ENCODE measurements at places on chromosomes 6 and 20. TPM values are rescaled to one million over a fixed set of nuclear protein-coding genes. Genes with fewer than 3 reads are reported as not detected.

DNA sequence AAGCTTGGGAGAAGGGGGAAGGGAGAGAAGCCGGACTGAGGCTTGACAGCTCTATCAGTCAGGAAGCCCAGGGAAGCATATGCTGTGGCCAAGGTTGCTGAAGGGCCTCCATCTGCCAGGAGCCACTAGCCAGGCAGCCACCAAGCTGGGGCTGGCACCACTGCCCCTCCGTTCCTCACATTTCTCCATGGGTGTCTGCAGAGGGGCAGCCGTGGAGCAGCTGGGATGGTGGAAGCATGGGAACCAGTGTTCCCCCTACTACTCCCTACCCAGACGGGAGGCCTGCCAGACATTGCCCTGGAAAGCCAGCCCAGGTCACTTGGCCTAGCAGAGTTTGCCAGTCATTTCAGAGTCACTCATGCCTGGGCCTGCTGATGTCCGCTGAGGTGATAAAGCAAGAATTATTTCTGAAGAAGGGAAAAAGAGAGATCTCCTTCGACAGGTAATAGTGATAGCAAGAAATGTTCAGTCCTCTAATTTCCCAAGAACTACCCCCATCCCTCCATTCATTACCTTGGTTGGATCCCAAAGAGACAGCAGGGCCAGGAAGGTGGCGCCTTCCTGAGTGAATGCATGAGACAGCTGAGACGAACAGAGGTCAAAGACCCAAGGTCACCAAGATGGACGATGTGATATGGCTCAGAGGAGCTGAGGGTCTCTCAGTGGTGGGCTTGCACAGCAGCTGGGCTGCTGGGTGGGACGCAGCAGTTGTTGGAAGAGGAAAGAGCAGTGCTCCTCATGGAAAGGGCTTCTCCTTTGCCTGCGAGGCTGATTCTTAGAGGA, 21.9 kb downstream of the SNPH start:
- no peak for DNase-seq

DNA sequence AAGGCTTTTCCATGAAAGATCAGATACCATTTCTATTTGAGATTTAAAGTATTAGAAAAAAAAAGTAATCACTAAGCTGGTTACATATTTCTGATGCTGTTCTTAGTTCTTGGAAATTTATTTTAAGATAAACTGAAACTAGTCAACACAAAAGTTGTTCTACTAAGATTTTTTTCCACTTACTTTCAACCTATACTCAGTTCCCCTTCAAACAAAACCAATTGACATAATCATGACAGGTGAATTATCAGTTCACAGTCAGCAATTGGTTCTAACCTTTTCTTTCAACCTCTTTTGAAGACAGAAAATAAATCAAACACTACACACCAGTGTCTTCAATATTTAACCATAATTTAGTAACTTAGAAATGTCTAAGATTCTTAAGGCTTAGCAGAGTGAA, 228.7 kb downstream of the KHDRBS2 start:
- DNase-seq = no peak

DNA sequence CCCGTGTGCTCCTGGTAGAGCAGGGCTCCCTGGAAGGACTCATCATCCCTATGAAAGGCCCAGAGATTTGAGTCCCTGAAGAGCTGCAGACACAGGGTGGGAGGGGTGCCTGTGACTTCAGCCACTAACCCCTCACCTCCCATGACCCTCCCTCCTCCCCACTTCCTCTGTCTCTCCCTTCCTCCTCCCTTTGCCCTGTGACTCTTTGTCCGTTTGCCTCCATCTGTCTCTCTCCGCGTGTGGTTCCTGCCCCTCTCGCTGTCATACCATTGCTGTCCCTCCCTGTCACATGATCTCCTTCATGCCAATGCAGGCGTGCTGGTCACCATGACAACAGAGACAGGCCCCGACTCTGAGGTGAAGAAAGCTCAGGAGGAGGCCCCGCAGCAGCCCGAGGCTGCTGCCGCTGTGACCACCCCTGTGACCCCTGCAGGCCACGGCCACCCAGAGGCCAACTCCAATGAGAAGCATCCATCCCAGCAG, 19.0 kb downstream of the EPB41L1 start:
- DNase-seq = no peak

DNA sequence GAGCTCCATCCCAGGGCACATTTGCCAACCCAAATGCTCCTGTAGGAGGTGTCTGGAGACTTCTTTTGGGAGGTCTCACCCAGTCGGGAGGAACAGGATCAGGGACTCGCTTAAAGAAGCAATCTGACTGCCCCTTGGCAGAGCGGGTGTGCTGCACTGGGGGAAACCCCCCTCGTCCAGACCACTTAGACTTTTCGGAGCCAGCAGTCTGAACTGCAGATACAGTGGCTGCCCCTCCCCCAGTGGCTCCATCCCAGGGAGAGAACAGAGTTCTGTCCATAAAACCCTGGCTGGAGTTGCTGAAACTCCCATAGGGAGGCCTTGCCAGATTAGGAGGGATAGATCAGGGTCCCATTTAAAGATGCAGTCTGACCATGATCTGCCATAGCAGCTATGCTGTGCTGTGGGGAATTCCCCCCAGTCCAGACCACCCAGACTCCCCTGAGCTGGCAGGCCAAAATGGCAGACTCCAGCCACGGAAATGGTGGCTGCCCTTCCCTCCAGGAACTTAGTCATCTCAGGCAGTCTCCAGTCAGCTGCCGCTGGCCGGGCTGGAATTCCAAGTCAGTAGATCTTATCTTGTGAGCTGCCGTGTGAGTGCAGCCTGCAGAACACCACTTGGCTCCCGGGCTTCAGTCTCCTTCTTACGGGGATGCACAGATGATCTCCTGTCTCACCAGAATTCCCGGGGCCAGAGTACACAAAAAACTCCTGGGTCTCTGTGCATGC, 278.1 kb upstream of the SASH1 start:
- DNase-seq = no peak

DNA sequence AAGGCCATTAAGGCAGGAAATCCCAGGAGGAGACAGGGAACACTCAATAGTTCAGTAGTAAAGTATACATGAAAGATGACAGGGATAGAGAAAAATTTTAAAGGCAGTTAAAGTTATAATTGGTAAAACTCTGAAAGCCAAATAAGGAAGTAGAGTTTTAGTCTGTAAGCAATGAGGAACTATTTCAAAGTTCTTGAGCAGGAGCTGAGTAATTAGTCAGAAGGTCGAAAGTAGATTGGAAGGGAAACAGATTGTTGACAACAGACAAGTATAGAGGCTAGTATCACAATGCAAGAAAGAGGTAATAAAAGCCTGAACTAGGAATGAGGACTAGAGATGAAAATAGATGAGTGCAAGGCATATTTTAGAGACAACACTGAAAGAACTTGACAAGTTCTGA, 150.3 kb downstream of the CDK19 start:
- no peak for DNase-seq

The KIF25 gene
- not detected for total RNA-seq

The FAM209B gene
- total RNA-seq = not detected

The KHDC1L gene
- not detected for total RNA-seq
